ENCODE measurements at places on chromosomes 11 and 22.

GRCh38 chr11:120147094-120147949 lies 9.4 kb upstream of the TRIM29 start:
- DNase-seq: no peak

GRCh38 chr11:22976146-22976545 lies 115.9 kb upstream of the CCDC179 start:
- DNase-seq: no peak

DNA sequence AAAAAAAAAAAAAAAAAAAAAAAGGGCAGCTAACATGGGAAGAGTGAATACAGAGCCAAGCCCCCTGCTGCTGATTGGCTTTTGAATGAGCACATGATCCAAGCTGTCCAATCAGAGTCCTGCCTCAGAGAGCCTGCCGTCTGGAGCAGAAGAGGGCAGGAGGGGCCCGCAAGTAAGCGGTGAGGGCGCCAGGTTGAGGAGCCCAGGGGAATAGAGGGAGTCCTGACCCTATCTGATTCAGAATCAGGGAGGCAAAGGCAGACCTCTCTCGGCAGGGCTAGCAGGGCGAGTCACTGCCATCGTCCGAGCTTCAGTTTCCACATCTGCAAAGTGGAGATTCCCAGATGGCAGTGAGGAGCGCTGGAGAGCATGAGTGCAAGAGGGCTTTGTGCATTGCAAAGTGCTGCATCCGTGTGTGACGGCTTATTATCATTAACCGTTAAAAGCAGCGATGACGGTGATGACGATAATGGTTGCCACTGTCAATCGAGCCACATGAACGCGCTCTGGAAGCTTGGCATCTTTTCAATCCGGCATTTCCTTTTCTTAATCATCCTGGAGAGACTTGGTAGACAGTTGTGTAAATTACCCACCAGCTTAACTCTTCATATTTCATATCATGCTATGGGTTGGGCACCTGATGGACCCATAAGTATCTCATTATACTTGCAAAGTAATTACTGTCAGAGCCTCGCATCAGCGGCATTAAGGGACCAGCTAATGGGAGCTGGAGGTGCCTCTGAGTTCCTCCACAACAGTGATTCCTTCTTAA lies 68.6 kb upstream of the ATXN10 start:
- DNase-seq: no peak

DNA sequence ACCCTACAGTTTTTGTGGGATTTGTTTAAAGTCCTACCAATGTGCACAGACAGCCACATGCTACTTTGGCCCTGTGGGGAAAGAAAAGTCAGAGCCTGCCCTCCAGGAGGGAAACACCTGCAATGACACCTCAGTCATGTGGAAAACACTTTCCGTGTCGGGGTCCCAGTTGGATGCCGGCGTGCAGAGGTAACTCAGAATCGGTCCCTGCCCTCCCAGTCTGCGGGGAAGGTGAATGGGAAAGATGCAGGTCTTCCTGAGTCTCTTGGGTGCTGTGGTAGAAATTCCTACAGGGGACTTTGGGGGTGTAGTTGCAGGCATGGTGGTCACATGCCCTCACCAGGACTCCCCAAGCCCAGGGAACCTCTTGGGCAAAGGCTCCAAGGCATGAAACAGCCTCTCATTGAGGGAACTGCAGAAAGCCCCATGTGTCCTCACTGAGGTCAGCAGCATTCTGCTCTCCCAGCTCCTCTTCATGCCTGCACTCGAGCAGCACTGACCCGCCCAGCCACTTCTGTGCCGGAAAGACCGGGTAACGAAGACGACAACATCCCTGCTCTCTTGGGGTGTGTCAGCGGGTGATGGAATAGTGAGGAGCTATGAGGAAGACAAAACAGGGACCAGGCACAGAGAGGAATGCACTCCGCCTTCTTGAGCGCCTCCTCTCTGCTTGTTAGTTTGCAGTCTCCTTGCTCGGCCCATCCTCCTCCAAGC lies 4.7 kb downstream of the RIBC2 start:
- DNase-seq: no peak

DNA sequence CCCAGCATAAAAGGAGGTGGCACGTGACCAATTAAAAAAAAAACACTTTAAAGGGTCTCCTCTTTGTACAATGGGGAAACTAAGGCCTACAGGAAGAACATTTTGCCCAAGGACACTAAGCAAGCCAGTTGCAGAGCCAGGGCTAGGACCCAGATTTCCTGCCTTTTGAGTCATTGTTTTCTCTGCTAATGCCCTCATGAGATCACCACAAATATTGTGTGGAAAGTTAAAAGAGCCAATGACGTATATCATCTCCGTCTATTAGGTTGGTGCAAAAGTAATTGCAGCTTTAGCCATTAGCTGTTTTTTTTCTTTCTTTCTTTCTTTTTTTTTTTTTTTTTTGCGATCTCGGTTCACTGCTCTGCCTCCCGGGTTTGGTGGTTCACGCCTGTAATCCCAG lies 24.1 kb upstream of the LRRC32 start:
- no peak for DNase-seq

- DNase-seq: no peak
These were observed 173.4 kb downstream of the NCAM1 start for GRCh38 chr11:113134626-113135025.

- no peak for DNase-seq
These were observed 35.0 kb upstream of the SYT13 start for GRCh38 chr11:45321031-45321595.

DNA sequence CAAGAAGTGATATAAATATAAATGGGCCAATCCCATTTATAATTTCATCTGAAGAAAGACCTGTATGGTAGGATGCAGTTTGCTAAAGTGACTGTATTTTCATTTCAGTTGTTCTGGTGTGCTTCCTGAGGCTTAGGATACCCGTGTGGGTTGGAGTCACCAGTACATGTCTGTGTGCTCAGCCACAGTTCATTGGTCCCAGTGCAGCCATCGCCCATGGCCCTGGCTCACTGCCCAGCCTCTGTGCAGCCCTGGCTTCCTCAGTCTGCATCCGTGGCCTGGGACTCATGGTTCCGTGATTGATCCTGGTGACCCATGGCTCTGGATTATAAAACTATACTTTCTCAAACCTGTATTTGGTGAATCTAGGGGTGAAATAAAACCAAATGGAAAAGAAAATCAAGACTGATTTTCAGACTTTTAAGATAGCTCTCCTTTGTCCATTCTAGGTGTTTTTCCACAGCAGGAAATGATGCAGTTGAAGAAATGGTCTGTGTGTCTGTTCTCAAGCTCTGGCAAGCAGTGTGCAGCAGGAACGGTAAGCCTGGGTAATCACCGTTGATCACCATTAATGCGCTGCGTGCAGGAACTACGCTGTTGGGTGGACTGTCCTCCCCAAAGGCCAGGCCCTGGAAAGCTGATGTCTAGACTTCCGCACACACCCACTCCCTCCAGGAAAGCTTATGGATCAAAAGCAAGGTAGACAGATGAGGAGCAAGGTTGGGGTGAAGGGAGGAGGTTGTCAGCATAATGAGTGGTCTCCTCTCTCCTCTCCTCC lies 27.2 kb downstream of the TTC12 start:
- DNase-seq: no peak

DNA sequence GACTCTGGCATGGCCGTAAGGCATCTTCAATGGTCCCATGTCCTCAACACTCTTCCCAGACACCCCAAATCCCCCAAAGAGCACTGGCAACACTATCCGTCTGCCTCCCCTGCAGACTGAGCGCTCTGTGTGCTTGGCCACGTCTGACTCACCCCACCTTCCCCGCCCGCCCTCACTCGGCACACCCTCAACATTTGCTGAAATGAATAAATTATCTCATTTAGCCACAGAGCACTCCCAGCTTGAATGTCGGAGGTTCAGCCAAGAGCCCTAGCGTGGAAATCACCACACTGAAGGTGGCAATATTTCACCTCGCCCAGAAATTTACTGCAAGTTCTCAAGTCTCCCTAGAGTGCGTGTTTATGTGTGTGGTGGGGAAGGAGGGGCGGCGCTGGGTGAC lies 46.6 kb upstream of the TCF20 start:
- peak; percentile 39 for DNase-seq

- DNase-seq: no peak
These were observed 43.8 kb downstream of the RPL27A start for GRCh38 chr11:8726395-8726794.

DNA sequence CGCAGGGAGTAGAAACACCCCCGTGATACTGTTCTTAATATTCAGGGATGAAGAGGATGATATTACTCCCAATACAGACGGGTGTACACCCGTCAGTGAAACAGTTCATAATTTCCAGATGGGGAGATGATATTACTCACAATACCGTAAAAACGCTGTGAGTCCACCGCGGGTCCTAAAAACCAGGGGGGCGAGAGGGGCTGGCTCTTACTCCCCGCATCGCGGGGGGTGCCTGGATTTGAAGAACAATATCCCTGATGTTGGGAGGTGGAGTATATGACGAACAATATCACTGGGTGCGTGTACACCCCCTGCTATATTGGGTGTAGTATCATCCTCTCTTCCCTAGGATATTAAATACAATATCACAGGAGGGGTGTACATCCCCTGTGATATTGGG lies 20.5 kb upstream of the APOL5 start:
- no peak for DNase-seq

- DNase-seq: no peak
These were observed 1.3 kb upstream of the NADSYN1 start for GRCh38 chr11:71451596-71452198.

DNA sequence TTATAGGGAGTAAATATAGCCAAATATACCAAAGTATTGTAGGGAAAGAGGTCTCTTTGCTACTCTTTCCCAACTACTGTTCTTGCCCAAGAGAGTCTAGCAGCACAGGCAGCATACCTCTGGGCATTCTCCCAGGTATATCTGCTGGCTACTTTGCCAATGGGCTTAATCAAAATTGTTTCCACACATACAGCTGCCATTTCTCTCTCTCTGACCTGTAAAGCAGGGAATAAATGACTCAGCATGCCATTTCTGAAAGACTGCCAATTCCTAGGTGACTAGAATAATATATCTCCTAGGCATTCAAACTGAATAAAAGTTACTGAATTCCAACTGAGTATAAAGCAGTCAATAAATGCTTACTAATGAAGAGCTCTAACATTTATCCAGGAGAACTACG lies 44.6 kb downstream of the RDX start:
- no peak for DNase-seq

DNA sequence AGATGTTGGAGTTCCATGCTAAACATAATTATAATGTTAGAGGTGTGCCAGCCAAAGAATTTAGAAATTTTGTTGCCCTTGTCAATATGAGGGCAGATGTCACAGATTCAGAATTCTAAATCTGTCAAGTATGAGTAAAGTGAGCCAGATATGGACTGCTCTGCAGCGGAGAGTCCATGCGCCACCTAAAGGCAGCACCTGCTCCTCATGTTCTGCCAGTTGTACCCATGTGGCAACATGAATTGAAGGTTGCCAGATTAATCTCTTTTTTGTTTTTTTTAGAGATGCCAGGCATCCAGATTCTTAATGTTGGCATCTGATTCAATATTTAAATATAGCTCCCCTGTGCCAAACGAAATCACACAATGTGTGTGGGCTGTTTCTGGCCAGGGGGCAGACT lies 678.6 kb upstream of the ANO5 start:
- DNase-seq: no peak

GRCh38 chr11:44997566-44997965 lies 46.9 kb upstream of the TP53I11 start:
- no peak for DNase-seq

- DNase-seq: no peak
These were observed 146.2 kb downstream of the RBFOX2 start for GRCh38 chr22:35882211-35883030.

DNA sequence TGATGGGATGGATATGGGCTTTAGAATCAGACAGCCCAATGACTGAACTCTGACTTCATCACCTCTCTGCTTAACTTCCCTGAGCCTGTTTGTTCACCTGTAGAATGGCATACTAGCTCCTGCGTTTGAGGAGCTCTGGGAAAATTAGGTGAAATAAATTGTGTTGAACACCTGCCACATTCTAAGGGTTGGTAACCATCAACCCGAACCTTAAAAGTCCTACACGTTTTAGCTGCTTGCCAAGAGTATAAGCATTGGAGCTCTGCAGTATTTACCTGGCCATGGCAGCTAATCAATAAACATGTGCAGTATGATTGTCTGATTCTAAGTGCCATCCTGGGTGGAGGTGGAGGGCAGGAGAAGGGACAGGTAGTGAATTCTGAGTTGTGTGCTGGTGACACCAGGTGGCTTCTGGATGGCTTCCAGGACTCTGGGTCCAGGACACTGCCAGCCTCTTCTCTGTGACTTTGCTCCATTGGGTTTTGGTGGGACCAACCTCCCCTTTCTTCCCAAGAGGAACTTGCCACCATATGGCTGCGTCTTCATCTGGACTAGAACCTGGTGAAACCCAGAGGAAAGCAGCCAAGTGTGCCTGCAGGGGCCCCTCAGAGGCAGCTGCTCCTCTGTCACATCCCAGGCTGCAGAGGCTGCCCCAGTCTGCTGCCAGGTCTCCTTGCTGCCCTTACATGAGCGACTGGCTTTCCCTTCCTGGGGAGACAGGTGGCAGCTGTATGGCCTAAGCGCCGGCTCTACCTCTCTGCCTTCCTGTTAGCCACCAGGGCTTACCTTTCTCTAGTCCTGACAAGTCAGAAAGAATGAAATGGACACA lies 85.6 kb downstream of the CACNG2 start:
- no peak for DNase-seq

GRCh38 chr11:21556926-21557325 lies 636.0 kb upstream of the ANO5 start:
- DNase-seq: no peak

- no peak for DNase-seq
These were observed 13.4 kb downstream of the LGR4 start for GRCh38 chr11:27459191-27459590.

GRCh38 chr11:1650918-1651262 lies 21.3 kb downstream of the KRTAP5-5 start:
- no peak for DNase-seq

- DNase-seq: no peak
These were observed 39.0 kb downstream of the RRAS2 start for GRCh38 chr11:14320020-14320419.

DNA sequence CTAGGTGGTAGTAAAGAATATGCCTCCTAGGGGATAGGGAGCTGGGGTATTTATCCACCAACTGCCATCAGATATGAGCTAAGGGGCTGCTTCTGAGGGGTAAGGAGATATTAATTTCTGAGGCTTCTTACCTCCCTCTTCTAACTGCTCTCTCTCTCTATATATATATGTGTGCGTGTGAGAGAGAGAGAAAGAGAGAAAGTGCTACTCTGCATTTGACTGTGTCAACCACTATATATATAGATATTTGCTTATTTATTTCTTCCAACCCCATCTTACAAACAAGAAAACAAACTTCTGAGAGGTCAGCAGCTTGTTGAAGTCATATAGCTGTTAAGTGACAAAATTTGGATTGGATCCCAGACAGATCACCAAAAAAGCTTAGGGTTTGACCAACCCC lies 5.9 kb upstream of the HEPACAM start:
- DNase-seq: no peak

DNA sequence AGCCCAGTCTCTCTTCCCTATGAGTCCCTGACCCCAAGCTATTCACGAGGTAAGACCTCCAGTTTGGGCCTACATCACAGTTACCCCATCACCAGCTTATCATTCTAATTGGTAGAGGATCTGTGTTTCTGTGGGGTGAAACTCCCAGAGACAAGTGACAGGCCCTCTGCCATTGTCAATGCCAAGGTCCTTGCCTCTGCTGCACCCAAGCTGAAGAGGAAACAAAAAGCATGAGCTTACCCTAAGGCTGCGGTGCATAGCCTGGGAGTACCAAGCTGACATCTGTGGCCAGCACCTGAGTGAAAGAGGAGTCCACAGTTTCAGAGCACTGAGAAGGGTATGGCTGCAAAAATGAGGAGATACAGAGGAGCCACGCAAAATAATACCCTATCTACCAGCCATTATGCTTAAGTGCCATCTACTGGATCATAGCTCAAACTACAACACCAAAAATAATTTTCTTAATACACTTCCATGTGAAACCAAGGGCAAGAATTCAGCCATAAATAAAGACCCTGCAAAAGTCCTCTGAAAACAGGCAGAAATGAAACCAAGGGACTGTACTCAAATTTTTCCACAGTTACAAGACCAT lies 62.3 kb upstream of the ANO5 start:
- DNase-seq: no peak

Data from activated CD8-positive, alpha-beta memory T cell treated with anti-CD3 and anti-CD28 coated beads for 48 hours (primary cell).